ENCODE measurements at places on chromosomes 1 and 21.

DNA sequence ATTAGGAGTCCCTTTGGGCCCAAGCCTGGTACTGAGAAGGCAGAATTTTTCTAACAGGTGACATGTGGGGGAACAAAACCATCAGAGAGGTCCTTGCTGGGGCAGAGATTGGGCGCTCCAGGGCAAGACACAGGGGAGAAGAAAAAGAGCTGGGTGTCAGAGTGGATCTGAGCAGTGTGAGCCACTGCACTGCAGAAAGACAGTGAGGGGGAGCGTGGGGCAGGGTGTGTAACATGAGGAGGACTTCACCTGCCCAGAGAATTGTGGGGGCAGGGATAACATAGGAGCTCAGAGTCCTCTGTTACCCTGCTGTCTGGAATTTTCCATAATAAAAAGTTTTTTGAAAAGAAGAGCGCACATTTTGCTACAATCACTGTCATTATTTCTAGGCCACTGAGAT lies 25.5 kb upstream of the CSF3R start:
- DNase-seq: no peak

DNA sequence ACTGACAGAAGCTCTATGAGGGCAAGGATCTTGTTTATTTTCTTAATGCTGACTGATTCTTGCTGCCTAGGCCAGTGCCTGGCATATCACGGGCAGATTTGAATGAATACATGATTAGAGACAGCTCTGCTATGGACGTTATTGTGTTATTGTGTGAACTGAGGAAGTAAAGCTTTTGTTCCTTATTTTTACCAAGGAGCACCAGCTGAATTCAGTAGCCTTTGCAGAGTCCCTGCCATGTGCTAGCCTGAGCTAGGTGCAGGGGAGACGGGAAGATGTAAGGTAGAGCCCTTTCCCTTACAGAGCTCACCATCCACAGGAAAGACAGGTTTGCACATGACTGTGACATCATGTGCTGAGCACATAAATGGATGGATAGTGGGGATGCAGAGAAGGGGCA lies 36.0 kb upstream of the SCMH1 start:
- no peak for DNase-seq

GRCh38 chr1:66048011-66048410 lies 255.3 kb downstream of the PDE4B start:
- DNase-seq: no peak

DNA sequence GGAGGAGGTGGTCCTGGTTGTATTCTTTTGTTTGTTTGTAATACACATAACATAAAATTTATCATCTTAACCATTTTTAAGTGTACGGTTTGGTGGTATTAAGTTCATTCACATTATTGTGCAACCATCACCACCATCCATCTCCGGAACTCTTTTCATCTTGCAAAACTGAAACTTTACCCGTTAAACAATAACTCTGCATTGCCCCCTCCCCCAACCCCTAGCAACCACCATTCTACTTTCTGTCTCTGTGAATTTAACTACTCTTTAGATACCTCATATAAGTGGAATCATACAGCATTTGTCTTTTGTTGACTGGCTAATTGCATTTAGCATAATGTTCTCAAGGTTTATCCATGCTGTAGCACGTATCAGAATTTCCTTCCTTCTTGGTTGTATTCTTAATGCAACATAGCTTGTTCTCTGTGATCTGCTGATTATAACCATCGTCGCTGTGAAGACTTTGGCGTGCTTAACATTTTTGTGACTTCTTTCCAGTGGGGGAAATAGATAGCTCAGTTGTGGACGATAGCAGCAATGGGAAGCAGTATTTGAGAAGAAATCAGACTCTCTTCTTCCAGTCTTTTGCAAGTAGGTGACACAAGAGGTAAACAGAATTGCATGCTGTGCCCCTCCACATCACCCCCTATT lies 117.5 kb upstream of the HOOK1 start:
- DNase-seq: no peak

DNA sequence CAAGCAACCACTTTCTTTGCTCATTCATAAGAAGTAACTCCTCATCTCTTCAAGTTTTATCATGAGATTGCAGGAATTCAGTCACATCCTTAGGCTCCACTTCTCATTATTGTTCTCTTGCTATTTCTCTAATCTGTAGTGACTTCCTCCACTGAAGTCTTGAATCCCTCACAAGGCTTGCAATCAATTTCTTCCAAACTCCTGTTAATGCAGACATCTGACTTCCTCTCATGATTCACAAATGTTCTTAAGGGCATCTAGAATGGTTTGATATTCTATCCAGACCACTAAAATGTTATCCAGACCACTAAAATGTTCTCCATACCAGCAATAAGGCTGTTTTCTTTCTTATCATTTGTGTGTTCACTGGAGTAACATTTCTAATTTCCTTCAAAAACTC lies 528.1 kb downstream of the DPYD start:
- no peak for DNase-seq

DNA sequence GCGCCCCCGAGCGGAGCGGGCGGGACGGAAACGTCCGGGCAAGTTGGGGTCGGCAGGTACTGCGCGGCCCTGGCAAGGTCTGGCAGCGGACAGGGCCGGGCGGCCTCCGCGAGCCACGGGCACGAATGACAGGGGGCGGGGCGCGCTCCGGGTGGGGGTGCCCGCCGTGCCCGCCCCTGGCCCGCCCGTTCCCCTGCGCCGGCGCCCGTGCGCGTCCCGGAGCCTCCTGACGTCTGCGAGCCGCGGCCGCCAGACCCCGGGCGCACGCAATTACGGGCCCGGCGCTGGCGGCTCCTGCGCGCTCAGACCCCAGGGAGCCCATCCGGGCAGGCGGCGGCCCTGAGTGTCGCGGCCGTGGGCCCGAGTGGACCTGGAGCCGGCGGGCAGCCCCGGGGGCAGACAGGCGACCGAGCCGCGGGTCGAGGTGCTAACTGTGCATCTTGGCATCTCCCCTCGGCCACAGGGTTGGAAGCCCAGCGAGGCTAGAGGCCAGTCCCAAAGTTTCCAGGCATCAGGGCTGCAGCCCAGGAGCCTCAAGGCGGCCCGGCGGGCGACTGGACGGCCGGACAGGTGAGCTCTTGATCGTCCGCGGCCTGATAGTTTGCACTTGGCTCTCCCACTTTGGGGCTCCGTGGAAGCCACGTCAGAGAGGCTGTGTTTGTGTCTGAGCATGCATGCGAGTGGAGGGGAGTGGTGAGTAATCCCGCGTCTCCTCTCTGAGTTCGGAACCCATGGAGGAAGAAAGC lies 918 bp downstream of the MIB2 start:
- no peak for DNase-seq

- DNase-seq: peak; percentile 87
Measured at GRCh38 chr1:212179394-212180076, 105.7 kb upstream of the PPP2R5A start.

DNA sequence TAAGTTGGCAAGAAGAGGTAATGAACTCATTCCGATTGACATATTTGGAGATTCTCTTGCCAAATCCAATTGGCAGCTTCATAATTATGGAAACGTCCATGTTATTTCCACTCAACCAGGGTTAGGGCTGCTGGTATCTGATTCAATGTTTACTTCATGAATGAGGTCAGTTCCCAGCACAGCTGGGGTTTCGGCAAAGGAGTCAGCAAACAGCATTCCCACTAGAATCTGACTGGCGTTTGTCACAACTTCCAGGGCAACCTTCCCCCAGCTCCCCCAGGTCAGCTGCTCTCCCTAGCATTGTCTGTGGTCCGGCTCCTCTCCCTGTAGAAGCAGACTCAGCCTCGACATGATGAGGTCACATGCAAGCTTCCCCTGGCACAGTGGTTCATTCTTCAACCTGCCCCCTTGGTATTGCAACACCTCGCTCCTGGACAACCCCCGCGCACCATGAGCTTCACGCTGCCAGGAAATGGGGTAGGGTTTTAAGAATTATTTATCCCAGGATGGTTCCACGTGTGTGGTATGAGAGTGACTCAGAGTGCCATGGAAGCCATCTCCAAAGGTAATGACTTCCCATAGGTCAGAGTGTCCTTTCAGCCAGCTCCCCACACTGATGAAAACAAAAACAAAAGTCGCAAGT lies 100.7 kb upstream of the SLC25A33 start:
- no peak for DNase-seq

DNA sequence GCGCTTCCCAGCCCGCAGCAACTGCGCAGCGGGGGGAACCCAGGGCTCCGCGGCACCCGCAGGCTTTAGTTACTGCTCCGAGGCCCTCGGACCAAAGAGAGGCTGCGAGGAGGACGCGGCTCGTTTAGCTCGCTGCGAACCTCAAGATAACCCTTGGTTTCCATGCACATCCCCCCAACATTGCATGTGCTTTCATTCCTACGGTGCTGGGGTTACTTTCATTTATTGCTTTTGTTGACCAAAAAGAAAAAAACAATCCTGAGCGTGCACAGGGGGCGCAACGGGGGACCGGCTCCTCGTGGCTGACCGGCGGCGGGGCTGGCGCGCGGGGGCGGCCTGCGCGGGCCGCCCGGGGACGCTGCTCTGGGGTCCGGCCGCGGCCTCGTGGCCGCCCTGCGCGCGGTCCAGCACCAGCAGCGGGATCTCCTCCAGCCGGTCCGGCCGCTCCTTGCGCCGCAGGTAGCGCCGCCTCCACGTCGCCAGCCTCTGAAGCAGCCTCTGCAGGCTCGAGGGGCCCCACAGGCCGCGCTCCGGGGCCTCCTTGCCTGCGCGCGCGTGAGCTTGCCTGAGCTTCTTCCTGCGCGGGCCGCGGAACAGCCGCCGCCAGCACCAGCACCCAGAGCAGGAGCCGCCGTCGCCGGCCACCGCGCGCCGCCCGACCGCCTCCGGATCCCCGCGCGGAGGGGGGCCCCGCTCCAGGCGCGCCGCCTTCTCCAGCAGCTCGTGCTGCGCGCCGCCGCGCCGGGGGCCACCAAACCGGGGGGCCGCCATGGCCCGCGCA lies 77.4 kb downstream of the DESI2 start:
- peak; percentile 17 for DNase-seq

- no peak for DNase-seq
Measured at GRCh38 chr1:226864311-226864710, 6.1 kb upstream of the PSEN2 start.

DNA sequence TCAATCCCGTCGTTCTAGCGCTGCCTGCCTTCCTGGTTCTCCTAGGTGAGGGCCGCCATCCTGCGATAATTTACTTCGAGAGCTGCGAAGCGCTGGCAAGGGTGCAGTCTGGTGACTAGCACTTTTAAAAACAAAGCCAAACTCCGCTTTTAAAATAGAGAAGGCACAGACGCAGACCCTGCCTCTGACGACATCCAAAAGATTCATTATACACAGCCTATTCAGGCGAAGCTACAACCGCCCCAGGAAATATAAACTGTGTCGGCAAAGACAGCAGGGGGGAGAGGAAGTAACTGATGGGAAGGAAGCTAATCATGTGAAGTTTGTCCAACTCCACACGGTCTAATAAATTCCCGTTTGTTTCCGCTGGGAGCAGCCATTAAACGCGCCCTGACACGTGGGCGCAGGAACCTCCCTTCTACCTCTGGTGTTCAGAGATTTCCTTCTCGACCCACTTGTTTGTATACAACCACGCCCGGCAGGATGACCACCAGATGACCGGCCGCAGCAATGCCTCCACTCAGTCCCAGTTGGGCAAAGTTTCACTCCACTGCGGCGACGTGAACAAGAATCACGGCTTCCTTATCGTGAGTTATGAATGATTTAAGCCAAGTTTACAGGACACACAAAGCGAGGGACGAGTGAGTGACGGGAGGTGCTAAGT lies 1.3 kb downstream of the GNG12 start:
- DNase-seq: no peak

GRCh38 chr1:183024317-183025009 lies 1.2 kb downstream of the LAMC1 start:
- DNase-seq: no peak

GRCh38 chr1:101316799-101317198 lies 80.0 kb downstream of the S1PR1 start:
- DNase-seq: no peak

GRCh38 chr1:53689223-53689622 lies 49.7 kb downstream of the GLIS1 start:
- no peak for DNase-seq

DNA sequence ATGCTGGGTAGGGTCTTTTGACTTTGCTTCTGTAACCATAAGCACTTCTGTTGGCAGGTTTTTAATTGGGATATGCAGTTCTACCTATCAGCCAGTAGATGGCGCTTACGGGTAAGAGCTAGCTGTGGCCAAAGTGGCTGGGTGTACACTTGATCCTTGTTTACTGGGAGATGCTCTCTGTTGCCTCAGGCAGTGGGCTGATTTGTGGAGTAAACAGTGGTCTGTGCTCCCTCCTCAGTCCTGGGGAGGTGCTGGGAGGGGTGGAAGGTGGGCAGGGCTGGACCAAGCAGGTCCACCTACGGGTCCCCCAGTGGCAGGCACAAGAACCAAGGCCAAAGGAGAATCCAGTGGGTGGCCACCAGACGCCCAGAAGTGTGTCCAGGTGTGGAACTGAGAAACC lies 43.4 kb downstream of the RALGPS2 start:
- DNase-seq: no peak

GRCh38 chr1:109294481-109294880 lies 11.5 kb upstream of the PSRC1 start:
- no peak for DNase-seq

- DNase-seq: no peak
Measured at GRCh38 chr1:9080705-9081291, 11.4 kb upstream of the SLC2A5 start.

GRCh38 chr1:16155537-16156410 lies at the start of gene EPHA2:
TSS of gene EPHA2 (minus strand) at chr1:16156069. CDS start at chr1:16155932, 137 bp downstream.
- DNase-seq: peak; percentile 53

- DNase-seq: no peak
Measured at GRCh38 chr1:204842892-204843291, 27.8 kb upstream of the NFASC start.

- DNase-seq: no peak
Measured at GRCh38 chr21:44347911-44348451, 5.4 kb upstream of the TRPM2 start.

DNA sequence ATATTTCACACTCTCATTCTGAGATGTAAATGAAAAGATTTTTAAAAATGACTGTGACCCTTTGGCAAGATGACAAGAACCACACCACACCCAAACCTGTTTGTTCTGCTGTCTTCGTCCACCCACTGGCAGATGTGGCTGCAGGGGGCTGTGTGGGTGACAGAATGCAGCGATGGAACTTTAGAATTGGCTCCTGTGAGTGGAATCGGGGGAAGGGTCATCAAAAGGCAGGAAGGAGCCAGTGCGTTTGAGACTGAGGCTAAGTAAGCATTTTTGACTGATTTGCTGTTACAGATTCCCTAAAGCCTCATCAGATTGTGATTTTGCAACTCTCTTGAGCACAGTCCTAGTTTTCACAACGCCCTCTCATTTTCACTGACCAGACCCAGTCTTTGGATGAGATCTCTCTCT lies 111.2 kb upstream of the ADGRL2 start:
- no peak for DNase-seq

DNA sequence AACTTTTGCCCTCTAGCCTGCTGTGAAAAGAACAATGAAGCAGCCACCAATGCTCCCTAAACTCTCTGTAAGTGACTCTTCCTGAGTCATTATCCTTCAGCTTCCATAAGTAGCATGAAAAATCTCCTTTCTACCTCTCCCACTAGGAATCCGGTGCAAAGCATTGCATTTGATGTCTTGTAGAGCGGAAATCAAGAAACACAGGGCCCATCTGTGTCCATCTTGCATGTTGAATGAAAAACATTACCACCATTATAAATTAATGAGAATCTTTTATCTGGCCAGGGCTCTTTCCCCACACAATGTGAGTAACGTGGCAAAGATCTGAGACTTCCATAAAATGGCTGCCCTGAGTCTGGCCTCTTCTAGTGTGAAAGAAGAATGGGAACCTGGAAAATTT lies 324.4 kb downstream of the ADGRL2 start:
- DNase-seq: no peak

GRCh38 chr1:203607533-203607873 lies 19.1 kb upstream of the ATP2B4 start:
- no peak for DNase-seq
